ENCODE measurements at places on chromosomes 3 and 15.

DNA sequence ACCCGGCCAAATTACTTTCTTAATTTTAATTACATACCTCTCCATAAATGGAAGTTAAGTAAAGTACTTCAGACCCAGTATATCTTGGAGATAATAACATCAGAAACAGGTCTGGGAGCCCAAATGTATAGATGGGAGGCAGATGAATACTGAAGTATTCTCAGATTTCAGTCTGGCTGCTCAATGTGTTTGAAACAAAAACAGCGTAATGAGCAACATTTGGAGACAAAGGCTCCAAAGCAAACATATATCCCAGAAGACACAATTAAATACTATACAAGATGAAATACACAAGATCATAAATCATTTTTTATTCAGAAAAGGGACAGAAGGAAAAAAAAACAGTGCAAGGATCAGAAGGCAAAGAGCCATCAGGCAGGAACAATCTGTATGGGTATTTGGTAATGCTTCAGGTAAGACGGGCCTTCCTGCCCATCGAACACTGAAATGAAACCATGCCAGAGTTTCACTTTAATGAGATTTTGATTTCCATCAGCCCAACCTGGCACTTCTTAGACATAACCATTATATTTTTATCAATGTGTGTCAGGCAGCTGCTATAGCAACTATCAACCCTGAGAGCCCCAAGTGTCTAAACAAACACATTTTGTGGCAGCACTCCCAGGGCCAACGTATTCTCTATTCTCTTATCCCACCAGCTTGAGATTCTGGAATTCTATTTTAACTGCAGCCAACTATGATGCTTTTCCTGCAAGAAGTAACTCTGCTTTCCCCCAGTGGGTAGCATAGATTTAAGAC lies 210.8 kb downstream of the STT3B start:
- no peak for DNase-seq

- no peak for DNase-seq
Measured at GRCh38 chr15:63776443-63776842, 57.3 kb downstream of the HERC1 start.

DNA sequence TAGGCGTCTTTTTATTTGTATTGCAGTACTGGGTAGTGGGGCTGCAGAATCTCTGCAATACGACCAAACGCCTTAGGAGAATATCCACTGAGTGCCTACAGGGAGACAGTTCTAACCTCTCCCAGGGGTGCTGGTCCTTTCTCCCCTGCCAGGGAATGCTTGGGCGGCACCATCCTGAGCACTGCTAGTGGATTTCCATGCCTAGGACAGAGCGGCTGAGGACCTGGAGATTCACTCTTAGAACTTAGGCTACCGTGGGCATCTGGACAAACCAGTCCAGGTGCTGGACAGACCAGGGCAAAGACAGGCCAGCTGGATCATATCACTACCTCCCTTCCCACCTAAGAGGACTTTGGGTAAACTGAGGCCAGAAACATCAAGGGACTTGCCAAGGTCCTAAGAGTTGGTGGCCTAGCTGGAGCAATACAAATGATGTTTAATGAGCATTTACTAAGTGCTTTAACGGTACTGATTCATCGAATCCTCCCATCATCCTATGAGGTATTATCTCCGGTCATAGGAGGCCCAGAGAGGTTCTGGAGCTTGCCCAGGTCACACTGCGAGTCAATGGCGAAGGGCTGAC lies 902 bp downstream of the TMEM44 start:
- DNase-seq = no peak

GRCh38 chr3:10810376-10810775 lies 5.7 kb upstream of the SLC6A11 start:
- no peak for DNase-seq

- no peak for DNase-seq
Measured at GRCh38 chr3:117964814-117965213, 1069.8 kb downstream of the IGSF11 start.

DNA sequence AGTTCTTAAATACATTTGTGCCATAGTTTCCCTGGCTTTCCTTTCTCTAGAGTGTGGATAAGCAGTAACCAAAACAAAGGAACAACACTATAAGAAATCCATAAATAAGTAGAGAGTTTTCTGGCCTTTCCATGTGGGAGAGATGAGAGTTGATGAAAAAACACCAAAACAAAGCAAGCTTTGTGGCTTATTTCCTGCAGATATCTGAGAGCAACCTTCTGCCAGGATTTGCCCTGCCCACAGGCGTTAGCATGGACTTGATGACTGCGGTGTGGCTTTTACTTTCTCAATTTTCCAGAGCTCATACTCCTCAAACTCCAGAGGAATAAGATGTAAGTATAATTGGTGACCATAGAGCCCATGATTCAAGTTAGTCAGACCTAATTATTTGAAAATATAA lies 194.9 kb downstream of the RAP2B start:
- DNase-seq = no peak

GRCh38 chr15:100346866-100347512 lies 5.2 kb upstream of the ADAMTS17 start:
- no peak for DNase-seq

DNA sequence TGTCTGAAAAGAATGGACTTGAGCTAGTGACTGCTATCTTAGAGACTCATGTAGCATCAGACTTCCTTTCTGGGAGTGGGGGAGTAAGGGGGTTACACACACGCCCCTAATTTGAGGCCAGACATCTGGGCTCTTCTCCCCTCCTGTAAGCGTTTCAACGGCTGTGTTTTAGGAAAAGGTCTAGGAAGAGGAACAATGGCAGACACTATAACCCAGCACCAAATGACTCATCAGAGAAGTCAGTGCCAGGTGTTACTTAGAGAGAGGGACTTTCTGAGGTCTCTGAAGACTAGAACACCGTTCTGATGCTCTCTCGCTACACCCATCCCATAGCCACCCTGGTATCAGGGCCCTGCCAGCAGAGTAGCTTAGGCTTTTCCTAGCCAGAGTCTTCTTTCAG lies 65.5 kb downstream of the SSUH2 start:
- no peak for DNase-seq

- no peak for DNase-seq
Measured at GRCh38 chr3:52817221-52817620, 13.3 kb downstream of the ITIH4 start.

DNA sequence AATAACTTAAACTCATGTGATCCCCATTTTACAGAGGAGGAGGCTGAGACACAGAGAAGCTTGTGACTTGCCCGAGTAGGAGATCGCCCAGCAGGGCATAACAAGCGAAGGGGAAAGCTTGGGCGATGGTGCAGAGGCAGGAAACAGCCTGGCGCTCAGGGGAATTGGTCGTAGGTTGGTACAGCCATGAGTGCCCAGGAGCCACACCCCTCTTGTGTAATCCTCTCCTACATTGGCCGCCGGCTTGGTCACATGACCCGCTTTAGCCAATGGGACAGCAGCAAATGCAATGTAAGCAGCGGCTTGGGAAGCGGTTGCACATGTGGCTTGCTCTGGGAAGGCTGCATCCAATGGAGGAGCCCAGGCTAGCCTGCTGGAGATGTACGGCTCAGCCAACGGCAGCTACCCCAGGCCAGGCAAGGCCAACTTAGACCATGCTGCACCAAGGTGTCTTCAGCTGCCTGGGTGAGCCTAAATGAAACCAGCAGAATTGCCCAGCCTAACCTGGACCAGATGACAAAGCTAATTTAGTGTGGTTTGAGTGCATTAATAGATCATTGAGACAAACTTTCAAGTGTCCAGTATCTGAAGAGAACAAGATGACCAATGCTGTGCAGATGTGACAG lies 50.3 kb upstream of the SLC6A6 start:
- DNase-seq = no peak

- no peak for DNase-seq
Measured at GRCh38 chr15:61828008-61828407, 232.2 kb downstream of the VPS13C start.

DNA sequence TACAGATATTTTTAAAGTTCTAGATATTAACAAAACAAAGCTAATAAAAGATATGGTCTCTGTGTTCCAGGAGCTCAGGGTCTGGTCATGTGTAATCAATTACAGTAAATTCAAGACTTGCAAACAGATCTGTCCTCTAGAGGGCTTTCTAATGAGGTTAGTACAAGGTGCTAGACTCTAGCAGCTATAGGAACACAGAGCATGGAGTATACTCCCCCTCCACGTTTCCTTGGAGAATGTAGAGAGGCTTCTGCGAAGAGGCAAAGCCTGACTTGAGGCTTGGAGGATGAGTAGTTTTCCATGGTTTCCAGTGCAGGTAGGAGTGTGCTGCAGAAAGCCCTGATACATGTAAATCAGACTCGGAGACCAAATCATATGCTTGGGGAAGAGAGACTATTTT lies 32.7 kb upstream of the DLG1 start:
- no peak for DNase-seq

DNA sequence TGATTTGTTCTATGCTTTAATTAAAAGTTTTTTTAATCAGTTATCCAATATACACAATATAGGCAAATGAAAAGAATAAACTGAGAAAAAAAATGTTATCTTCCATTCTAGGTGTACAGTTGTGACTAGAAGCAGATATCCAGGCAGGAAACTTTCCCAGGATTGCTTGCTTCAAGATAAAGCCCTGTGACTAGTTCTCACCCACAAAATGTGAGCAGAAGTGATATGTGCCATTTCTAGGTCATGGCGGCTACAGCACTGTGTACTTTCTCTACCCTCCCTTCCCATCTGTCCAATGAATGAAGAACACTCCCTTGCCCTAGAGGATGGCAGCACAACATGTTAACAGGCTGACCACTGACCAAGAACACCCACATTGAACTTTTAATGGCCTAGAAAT lies 110.5 kb upstream of the STT3B start:
- DNase-seq = no peak

DNA sequence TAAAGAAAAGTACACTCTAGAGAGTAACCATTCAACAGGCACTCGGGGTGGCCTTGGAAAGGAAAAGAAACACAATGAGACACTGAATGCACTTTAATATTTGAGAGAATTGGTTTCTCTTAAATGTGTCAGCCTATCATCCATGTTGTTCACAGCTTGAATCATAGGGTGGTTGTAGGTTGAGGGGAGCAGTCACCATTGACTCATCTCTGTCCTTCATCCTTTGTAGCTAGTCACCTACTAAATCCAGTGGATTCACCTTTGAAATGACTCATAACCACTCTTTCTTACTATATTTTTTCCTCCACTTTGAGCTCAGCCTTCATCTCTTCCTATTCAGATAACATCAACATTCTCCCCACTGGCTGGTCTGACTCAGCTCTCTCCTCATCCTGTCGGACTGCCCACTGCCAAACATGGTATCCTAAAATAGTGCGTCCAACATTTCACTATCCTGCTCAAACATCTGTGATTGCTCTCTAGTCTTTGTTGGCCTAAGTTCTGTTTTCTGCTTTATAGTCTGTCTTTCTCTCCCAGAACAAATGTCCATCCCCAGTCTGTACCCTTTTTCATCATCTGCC lies 182.7 kb upstream of the GADL1 start:
- DNase-seq = no peak

- DNase-seq = no peak
Measured at GRCh38 chr15:66707310-66708082, 5.5 kb downstream of the SMAD6 start.

- no peak for DNase-seq
Measured at GRCh38 chr3:108834551-108834950, 12.0 kb downstream of the TRAT1 start.

- DNase-seq = no peak
Measured at GRCh38 chr3:184825121-184825820, 13.3 kb downstream of the VPS8 start.

Data from NCI-H1048 (cell line).